Spleen (tissue), 13 donors: ENCODE measurements at places on chromosomes 3 and 15. TPM values are rescaled to one million over a fixed set of nuclear protein-coding genes. Genes with fewer than 3 reads are reported as not detected.

Gene ZDHHC23
- 16.4 TPM for total RNA-seq

Gene PLSCR2
- total RNA-seq, result not detected

Gene ANO10
- total RNA-seq, result 21.7 TPM

Gene GOLGA8T
- total RNA-seq, result not detected

Gene ZFAND6
- total RNA-seq, result 87.8 TPM

Gene ZIC4
- total RNA-seq, result not detected

Gene NFKBIZ
- total RNA-seq, result 88.0 TPM

Gene CFAP92
- 1.3 TPM for total RNA-seq

Gene C3orf85
- not detected for total RNA-seq

Gene AADAC
- total RNA-seq, result 0.22 TPM

- no peak for DNase-seq
Measured at GRCh38 chr15:96234109-96234892, 96.2 kb upstream of the NR2F2 start.

GRCh38 chr3:4409971-4410573, 57.0 kb downstream of the SUMF1 start:
- DNase-seq, result no peak

DNA sequence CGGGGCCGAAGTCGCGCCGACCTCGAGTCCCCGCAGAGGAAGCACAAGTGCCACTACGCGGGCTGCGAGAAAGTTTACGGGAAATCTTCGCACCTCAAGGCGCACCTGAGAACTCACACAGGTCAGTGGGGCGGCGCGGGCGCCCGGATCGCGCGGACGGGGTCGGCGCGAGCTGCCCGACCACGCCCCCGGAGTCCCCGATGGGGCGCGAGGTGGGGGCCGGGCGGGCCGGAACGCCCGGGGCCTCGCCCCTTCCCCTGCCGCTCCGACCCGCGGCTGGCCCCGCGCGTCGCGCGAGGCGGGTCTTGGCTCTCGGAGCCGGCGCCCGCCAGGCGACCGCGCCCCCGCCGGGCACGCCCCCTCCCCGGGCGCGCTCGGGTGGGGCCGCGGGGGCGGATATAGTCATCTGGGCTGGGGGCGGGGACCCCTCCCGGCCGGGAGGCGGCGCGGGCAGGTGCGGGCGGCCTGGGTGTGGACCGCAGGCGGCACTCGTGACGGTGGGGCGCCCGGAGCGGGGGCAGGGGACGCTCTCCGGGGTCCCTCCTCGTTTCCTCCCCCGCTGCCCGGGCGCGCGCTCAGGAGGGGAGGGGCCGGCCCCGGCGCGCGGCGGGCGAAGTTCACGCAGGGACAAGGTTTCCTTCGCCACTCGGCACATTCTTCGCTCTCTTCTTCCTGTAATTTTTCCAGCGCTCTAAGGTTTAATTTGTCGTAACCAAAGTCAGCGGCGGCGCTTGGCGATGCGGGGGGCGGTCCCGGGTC, 1.2 kb downstream of the KLF13 start:
- peak; percentile 96 for DNase-seq

DNA sequence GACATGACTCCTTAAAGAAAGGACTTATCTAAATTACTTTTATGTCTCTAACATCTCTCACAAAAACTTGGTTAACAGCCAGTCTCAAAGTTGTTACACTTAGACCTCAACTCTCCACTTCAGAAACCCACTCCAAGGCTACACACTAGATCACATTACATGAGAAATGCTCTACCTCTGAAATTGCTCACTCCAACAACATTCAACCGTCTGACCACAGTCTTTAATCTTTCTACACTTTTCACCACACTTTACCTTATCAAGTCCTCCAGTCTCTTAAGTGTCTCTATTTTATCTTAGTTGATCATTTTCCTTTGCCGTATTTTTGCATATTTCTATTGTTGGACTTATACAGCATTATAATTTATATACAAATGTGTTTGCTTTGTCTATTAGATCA, 5.8 kb downstream of the SLC12A6 start:
- DNase-seq, result no peak

GRCh38 chr15:78321041-78321570, 19.0 kb upstream of the CRABP1 start:
- peak; percentile 41 for DNase-seq

- no peak for DNase-seq
Measured at GRCh38 chr15:30919877-30920550, 16.3 kb downstream of the FAN1 start.

DNA sequence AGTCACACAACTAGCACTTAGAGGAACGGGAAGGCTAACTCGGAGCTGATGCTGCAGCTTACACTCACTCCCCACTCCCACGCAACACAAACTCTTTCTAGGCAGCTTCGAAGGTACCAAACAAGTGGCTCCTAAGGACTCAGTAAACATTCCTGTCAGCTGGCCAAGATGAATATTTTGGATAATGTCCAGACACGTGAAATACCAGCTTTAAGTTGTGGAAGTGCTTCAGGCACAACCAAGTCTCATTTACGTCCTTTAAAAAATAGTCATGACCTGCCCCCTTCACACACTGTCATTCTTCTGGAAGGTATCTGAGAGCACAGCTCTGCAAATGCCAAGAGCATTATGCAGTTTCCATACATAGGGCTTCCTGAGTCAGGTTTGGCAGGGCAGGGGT, 1005.9 kb upstream of the CFAP20DC start:
- DNase-seq, result no peak

DNA sequence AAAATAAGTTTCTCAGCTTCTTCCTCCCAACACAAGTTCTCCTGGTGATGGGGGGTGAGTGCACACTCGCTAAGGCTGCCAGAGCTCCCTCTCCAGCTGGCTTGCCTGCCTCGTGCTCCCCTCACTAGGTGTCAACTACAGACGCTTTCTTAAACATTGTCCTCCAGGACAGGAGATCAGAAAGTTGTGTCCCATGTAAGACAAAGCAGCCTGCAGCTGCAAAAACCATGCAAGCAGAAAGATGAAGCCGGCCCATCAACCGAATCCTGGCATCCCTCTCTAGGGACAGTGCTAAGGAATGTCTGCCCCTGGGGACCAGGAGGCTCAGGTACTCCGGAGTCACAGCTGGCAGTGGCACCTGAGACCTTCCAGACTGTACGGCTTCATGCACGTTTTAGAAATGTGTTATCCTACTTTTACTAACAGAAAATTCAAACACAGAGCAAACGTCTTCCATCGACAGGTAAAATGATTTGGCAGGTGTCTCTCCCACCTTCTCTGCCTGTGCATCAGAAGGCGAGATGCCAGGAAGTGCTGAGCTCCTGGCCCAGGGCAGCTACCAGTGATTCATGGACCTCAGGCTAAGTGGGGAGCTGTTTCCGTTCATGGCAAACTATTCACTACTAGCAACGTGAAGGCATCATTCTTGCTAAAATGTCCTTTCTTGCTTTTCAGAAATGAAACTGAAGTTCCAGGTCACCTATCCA, 246.1 kb downstream of the ADAMTS17 start:
- DNase-seq, result peak; percentile 41

GRCh38 chr3:135989242-135989641, 23.7 kb downstream of the PPP2R3A start:
- DNase-seq, result no peak

- DNase-seq, result no peak
Measured at GRCh38 chr3:190499122-190499521, 14.8 kb upstream of the IL1RAP start.

- no peak for DNase-seq
Measured at GRCh38 chr3:148158210-148158609, 539.5 kb upstream of the AGTR1 start.

DNA sequence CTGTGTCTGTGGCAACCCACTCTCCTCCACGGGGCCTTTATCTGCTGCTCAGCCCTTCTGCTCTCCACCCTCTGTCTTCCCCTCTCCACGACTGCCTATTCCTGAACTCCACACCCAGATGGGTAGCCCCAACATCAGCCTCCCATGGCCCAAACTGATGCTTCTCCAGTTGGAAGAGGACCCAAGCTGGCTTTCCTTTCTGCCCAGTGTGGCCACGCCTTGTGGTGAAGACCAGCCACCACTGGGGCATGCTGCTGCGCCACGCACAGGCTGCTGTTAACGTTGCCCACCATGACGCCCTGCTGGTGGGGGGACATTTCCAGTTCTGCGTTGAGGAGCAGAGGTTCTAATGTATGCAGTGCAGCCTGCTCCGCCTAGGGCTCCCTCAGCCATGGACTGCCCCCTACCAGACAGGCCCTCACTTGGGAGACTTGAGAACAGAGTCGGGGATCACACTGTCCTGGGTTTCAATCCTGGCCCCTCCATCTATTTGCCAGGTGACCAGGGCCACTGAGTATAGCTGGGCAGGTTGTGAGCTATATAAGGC, 26.9 kb downstream of the CFAP100 start:
- peak; percentile 68 for DNase-seq

DNA sequence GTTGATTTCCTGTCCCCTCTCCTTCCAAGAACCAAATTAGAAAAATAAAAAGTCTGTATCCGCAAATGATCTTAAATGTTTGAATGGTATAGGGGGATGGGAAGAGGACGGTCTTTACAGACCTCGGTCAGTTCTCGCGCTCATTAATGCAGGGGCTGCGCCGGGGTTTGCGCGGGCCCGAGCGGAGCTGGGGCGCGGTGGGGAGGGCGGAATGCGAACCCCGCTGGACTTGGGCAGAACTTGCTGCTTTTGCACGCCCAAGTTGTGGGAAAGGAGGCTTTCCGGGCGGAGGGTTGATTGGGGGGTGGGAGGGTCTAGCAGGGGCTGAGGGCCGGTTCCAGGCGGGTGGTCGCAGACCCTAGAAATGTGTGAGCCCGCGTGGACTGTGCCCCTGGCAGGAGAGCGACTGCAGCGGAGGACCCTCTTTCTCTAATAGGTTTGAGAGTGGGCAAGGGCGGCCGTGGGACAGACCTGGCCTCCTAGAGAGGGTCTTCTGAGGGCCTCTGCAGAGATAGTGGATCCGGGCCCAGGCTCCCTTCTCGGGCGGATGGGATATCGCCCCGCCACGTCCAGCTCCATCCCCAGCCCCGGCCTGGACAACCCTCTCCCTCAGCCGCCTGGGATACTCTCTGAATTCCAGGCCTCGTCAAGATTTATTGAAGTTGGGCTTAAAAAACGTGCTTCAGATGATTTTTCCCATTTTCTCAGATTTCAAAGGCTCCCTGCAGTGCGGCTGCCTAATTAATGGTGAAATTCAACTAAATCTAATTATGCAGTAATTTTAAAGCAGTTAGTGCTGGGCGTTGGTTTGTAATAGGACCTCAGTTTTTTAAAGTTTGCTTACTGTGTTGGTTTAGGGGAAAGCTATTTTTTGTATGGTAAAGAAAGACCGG, 11.3 kb downstream of the NR2F2 start:
- no peak for DNase-seq

DNA sequence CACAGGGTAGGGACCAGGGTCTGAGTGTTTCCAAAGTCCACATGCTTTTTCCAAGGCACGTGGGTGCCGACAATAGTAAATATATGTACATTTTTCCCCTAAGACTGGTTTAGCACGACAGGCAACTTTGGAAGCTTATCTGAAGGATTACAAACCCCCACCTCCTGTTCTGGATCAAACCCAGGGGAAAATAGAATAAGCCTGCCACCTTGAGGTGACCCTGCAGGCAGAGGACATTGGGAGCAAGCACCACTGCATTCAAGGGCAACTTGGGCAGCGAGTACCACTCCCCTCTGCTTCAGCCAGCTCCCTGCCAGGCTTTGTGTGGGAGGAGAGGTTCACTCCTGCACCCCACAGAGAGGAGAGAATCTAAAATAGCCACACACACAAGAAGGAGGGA, 44.8 kb downstream of the KBTBD12 start:
- DNase-seq, result no peak

- DNase-seq, result no peak
Measured at GRCh38 chr3:159674583-159674982, 314.1 kb upstream of the IL12A start.

DNA sequence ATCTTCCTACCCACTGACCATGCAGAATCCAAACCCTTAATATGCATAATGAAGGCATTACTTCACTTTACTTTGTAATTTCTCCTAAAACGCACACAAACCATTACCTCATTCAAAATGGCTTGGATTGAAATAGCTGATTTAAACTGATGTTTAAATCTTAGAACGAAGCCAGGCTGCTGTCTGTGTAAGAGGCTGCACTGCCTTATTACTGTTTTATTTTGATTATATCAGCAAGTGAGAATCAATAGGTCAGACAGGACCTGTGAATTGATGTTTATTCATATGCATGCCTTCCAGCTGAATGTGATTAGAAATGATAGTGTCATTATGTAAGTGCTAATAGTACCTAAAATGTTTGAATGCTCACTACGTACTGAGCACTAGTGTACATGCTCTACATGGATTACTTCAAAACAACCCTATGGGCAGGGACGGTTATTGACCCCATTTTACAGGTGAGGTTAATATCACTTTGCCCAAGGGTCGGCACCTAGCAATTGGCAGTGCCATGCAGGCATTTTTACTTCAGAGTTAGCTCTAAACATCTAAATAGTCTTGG, 314.2 kb upstream of the CBLB start:
- no peak for DNase-seq

GRCh38 chr3:59450946-59451763, 401.3 kb upstream of the CFAP20DC start:
- no peak for DNase-seq

DNA sequence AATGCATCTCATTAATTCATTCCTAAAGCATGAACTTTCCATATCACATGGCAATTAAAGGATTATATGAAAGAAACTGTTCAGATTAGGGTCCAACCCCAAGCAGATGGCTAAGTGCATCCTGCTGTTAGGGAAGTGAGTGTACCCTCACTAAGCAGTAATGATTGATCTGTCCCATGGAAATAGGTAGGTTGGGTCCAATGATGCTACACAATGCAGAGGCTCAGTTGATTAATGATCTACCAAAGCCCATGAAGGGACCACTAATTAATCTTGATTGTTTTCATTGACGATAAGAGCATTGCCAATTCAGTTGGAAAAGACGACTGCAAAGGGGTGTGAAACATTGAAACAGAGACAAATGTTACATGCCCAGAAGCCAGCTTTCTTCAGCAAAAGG, 194.5 kb upstream of the LRTM1 start:
- DNase-seq, result no peak

- no peak for DNase-seq
Measured at GRCh38 chr3:147472846-147473245, 63.7 kb downstream of the ZIC1 start.
